SK-N-DZ (cell line): ENCODE measurements at places on chromosomes 1 and 21.

DNA sequence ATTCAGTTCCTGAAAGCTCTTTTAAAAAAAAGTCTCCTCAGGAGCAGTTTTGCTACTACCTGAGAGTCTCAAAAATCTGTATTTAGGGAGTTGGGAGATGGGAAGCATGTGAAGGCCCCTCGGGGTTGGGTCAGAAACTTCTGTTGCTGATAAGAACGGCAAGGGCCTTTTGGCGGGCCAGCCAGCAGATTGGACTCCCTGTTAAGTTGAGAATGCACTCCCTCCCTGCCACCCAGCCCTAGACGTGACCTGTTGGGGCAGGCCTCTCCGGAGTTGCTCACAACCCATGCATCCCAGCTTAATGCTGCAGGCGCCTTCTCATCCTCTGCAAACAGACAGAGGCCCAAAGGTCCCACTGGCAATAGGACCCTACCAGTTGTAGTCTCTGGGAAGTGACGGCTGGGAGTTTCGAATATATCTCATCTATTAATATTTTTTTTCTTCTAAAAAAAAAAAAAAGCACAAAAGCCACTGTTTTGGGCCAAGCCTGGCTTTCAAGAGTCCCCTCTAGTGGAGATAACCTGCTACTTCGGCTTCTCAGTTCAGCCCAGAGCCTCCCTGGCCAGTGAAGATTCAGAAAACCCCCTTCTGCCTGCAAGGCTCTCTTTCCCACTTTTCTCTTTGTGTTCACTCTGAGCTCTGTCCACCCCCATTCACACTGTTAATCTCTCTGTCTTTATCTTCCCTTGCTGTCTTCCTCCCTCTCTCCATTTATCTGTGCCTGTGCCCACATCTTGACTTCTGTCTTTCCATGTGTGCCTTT, 5.3 kb downstream of the PLXNA2 start:
- peak; percentile 60 for DNase-seq

GRCh38 chr1:224922404-224923164, 6.9 kb upstream of the DNAH14 start:
- DNase-seq = peak; percentile 29

- DNase-seq = no peak
These were observed 196.0 kb downstream of the CRB1 start for GRCh38 chr1:197464044-197464443.

GRCh38 chr1:54980046-54980527, 341 bp upstream of the TMEM61 start:
- no peak for DNase-seq

DNA sequence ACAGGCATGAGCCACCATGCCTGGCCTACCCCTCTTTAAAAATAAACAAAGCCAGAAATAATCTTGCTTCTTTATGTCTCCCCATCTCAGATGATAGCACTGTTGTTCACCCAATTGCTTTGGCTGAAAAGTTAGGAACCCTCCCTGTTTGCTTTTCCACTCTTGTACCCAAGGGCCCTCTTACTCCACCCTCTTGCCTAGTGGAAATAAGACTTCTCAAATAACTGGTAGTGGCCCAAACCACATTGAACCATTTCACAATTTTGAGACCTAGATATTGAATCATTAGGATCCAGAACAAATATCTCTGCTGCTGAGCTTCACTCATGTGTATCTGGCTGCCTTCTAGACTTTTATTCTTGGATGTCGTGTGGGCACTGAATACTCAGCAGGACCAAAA, 37.7 kb downstream of the RNF220 start:
- DNase-seq = no peak
